Esophagus squamous epithelium (tissue), 5 donors: ENCODE measurements at places on chromosomes 4 and X. TPM values are rescaled to one million over a fixed set of nuclear protein-coding genes. Genes with fewer than 3 reads are reported as not detected.

Gene GUCY1A1
- total RNA-seq, result 7.8 TPM

Gene HUWE1
- total RNA-seq, result 96.0 TPM

Gene RAB41
- total RNA-seq, result not detected

Gene MED14
- total RNA-seq, result 33.8 TPM

Gene LAMTOR3
- total RNA-seq, result 56.3 TPM

Gene RADX
- 2.1 TPM for total RNA-seq

Gene NDNF
- 1.0 TPM for total RNA-seq

Gene GLOD5
- not detected for total RNA-seq

Gene HERC5
- 0.08 TPM for total RNA-seq

Gene PLAC8
- 130 TPM for total RNA-seq

Gene FRG2
- not detected for total RNA-seq

Gene PARM1
- total RNA-seq, result 1.9 TPM

Gene RAB39B
- total RNA-seq, result 0.38 TPM

Gene SSX2
- total RNA-seq, result not detected

Gene CDS1
- 32.9 TPM for total RNA-seq

Gene CUL4B
- total RNA-seq, result 44.9 TPM

Gene NDP
- not detected for total RNA-seq

GRCh38 chr4:73067971-73068394 is 1.5 kb downstream of the COX18 start:
- no peak for DNase-seq
- peaks cover 31% of the 10 kb centered on the region for H3K4me1 ChIP-seq
- peak overlapping the region; percentile 96 for H3K27ac ChIP-seq
- no peaks in the 10 kb centered on the region for H3K27me3 ChIP-seq
- no peaks in the 10 kb centered on the region for H3K36me3 ChIP-seq

DNA sequence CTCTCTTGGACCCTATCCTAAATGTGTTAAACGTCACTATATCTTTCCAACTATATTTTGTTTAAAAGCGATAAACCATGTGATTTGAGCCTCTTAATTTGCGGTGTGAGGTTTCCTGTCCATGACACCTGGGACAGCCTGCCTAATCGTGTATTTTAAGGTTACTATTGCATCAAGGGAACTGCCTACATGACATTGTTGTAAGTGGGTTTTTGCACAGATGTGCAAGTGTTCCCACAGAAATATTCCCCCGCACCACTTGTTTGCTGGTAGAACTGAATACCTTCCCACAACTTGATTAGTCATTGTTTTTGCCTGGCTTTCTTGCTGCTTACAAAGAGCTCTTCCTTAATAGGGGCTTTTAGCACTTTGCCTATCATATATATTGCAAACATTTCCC is 5.1 kb upstream of the FAM184B start:
- no peak overlapping the region for H3K27ac ChIP-seq
- DNase-seq, result no peak
- H3K4me1 ChIP-seq, result peaks cover 6% of the 10 kb centered on the region
- H3K36me3 ChIP-seq, result no peaks in the 10 kb centered on the region

- no peak for DNase-seq
- H3K27me3 ChIP-seq, result no peaks in the 10 kb centered on the region
- H3K4me3 ChIP-seq, result no peak overlapping the region
- peaks cover 8% of the 10 kb centered on the region for H3K36me3 ChIP-seq
Measured at GRCh38 chrX:2707334-2707760, 16.3 kb downstream of the CD99 start.

DNA sequence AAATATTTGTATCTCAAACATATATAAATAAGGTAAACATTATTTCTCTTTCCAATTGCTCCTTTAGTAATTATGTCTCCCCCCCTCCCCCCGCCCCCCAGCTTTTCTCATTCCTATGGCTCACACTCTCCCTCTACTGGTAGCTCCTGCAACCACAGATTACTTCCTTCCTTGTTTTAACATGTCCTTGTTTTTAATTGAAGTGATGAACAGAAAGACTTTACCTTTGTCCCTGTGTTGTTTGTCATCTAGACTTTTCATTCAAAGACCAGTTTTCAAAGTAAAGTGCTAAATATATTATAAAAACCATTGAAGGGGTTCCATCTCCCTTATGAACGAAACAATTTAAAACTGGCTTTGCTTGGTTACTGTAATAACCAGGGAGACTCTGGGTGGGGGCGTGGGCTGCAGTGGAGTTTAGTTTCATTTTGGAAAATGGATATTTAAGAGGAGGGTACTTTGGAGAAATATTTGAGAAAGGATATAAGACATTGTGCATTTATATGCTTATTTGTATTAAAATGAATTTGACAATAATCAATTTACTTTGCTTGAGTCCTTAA is 352.9 kb downstream of the RAPGEF2 start:
- H3K4me1 ChIP-seq, result no peaks in the 10 kb centered on the region
- no peak overlapping the region for H3K27ac ChIP-seq
- H3K27me3 ChIP-seq, result no peaks in the 10 kb centered on the region
- DNase-seq, result no peak
- H3K4me3 ChIP-seq, result no peak overlapping the region
- H3K36me3 ChIP-seq, result no peaks in the 10 kb centered on the region

- H3K27me3 ChIP-seq, result no peaks in the 10 kb centered on the region
- peaks cover 42% of the 10 kb centered on the region for H3K4me1 ChIP-seq
- H3K27ac ChIP-seq, result no peak overlapping the region
- H3K36me3 ChIP-seq, result no peaks in the 10 kb centered on the region
Measured at GRCh38 chr4:139853309-139853708, 187.7 kb downstream of the MGST2 start.

GRCh38 chr4:133524369-133524768 is 375.3 kb downstream of the PCDH10 start:
- no peaks in the 10 kb centered on the region for H3K36me3 ChIP-seq
- DNase-seq, result no peak
- no peaks in the 10 kb centered on the region for H3K27me3 ChIP-seq
- no peak overlapping the region for H3K4me3 ChIP-seq
- H3K4me1 ChIP-seq, result no peaks in the 10 kb centered on the region

GRCh38 chr4:76666944-76667532 is 230.9 kb downstream of the SOWAHB start:
- H3K27me3 ChIP-seq, result no peaks in the 10 kb centered on the region
- H3K36me3 ChIP-seq, result no peaks in the 10 kb centered on the region
- H3K4me3 ChIP-seq, result no peak overlapping the region
- no peaks in the 10 kb centered on the region for H3K4me1 ChIP-seq
- DNase-seq, result no peak

GRCh38 chr4:71201057-71201456 is 137.8 kb upstream of the SLC4A4 start:
- no peaks in the 10 kb centered on the region for H3K36me3 ChIP-seq
- no peak overlapping the region for H3K27ac ChIP-seq
- DNase-seq, result no peak
- no peak overlapping the region for H3K4me3 ChIP-seq
- no peaks in the 10 kb centered on the region for H3K27me3 ChIP-seq
- H3K4me1 ChIP-seq, result no peaks in the 10 kb centered on the region

GRCh38 chrX:11212741-11213140 is 80.5 kb upstream of the AMELX start:
- no peaks in the 10 kb centered on the region for H3K27me3 ChIP-seq
- DNase-seq, result no peak
- H3K4me1 ChIP-seq, result no peaks in the 10 kb centered on the region
- no peak overlapping the region for H3K27ac ChIP-seq
- H3K36me3 ChIP-seq, result no peaks in the 10 kb centered on the region

- H3K4me1 ChIP-seq, result peaks cover 50% of the 10 kb centered on the region
- peak overlapping the region; percentile 14 for H3K27ac ChIP-seq
- no peak overlapping the region for H3K4me3 ChIP-seq
- no peaks in the 10 kb centered on the region for H3K27me3 ChIP-seq
- no peak for DNase-seq
- peaks cover 36% of the 10 kb centered on the region for H3K36me3 ChIP-seq
Measured at GRCh38 chr4:15034071-15034764, 31.9 kb downstream of the CPEB2 start.

GRCh38 chr4:8852118-8852704 is 19.4 kb downstream of the HMX1 start:
- no peak overlapping the region for H3K4me3 ChIP-seq
- H3K4me1 ChIP-seq, result peaks cover 2% of the 10 kb centered on the region
- H3K27me3 ChIP-seq, result peaks cover 14% of the 10 kb centered on the region

GRCh38 chrX:13754765-13755164 is 20.2 kb downstream of the OFD1 start:
- no peaks in the 10 kb centered on the region for H3K36me3 ChIP-seq
- H3K4me3 ChIP-seq, result no peak overlapping the region
- H3K4me1 ChIP-seq, result no peaks in the 10 kb centered on the region
- no peak overlapping the region for H3K27ac ChIP-seq

GRCh38 chr4:88807499-88807898 is 109.9 kb upstream of the NAP1L5 start:
- H3K36me3 ChIP-seq, result no peaks in the 10 kb centered on the region
- H3K4me1 ChIP-seq, result peaks cover 12% of the 10 kb centered on the region
- no peak overlapping the region for H3K27ac ChIP-seq
- no peaks in the 10 kb centered on the region for H3K27me3 ChIP-seq
- H3K4me3 ChIP-seq, result no peak overlapping the region

DNA sequence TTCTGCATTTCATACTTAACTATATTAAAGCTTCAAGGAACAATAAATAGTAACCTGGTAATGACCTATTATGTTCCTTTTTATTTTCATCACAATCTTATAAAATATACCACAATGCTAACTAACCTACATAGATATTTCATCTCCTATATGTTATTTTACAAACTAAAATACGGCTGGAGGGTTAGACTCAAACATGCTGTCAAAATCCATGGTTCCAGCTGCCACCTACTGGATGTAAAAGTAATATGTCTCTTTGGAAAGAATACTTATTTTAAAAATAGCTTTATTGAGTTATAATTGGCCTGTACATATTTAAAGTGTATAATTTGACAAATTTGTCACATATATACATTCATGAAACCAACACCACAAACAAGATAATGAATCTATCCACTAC is 15.0 kb downstream of the RGN start:
- no peak overlapping the region for H3K4me3 ChIP-seq
- no peak overlapping the region for H3K27ac ChIP-seq

DNA sequence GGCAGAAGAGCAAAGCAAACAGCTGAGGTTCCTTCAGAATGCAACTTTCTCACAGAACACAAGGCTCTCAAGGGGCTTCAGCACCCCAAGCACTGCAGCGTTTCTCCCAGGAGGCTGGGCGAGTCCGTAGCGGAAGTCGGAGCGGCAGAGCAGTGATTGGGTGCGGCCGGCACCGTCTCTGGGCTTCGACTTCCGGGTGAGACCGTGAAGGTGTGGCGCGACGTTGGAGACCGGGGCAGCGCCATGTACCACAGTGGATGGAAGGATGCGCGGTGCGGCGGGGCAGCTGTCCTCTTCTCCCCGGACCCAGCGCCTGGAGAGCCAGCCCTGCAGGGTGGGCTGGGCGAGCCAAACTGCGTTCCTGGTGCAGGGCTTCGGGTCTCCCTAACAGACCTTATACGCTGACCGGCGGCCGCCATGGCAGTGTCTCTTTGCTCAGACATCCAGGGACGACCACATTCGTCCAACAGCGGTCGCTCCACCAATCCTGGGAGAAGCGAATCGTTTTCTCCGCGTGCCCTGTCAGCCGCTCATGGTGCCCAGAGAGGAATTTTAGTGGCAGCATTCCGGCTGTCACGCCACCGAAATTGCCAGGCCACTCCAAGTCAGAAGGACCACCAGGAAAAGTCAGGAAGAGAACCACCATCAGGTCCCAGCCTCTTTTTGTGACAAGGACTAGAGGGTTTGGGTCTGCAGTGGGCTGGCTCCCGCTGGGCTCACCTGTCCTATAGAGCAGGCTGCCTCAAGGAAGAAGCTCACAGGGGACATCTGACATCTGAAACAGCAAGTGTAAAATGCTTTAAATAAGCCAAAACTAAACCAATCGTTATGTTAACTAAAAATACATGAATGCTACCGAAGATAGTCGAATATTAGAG is 20.5 kb downstream of the TRIM61 start:
- H3K27me3 ChIP-seq, result no peaks in the 10 kb centered on the region
- peaks cover 14% of the 10 kb centered on the region for H3K4me1 ChIP-seq
- H3K27ac ChIP-seq, result no peak overlapping the region
- DNase-seq, result peak; percentile 24
- H3K36me3 ChIP-seq, result no peaks in the 10 kb centered on the region

GRCh38 chr4:108535757-108536156 is 84.6 kb upstream of the RPL34 start:
- no peak overlapping the region for H3K27ac ChIP-seq
- DNase-seq, result no peak
- H3K36me3 ChIP-seq, result no peaks in the 10 kb centered on the region
- H3K4me3 ChIP-seq, result no peak overlapping the region

- no peak overlapping the region for H3K27ac ChIP-seq
- no peaks in the 10 kb centered on the region for H3K36me3 ChIP-seq
- no peaks in the 10 kb centered on the region for H3K4me1 ChIP-seq
- no peak overlapping the region for H3K4me3 ChIP-seq
- H3K27me3 ChIP-seq, result no peaks in the 10 kb centered on the region
Measured at GRCh38 chr4:30122711-30123110, 597.5 kb upstream of the PCDH7 start.

- peak overlapping the region; percentile 75 for H3K4me3 ChIP-seq
- H3K36me3 ChIP-seq, result no peaks in the 10 kb centered on the region
- H3K4me1 ChIP-seq, result peaks cover 35% of the 10 kb centered on the region
- no peak for DNase-seq
Measured at GRCh38 chrX:154444755-154445246, 860 bp downstream of the FAM50A start.

GRCh38 chrX:148361641-148362040 is 138.8 kb upstream of the AFF2 start:
- H3K36me3 ChIP-seq, result no peaks in the 10 kb centered on the region
- no peaks in the 10 kb centered on the region for H3K4me1 ChIP-seq
- H3K4me3 ChIP-seq, result no peak overlapping the region
- H3K27ac ChIP-seq, result no peak overlapping the region
- H3K27me3 ChIP-seq, result no peaks in the 10 kb centered on the region
- DNase-seq, result no peak
